ENCODE measurements at places on chromosomes 1 and 21. TPM values are rescaled to one million over a fixed set of nuclear protein-coding genes. Genes with fewer than 3 reads are reported as not detected.

The RSPO1 gene
- polyA plus RNA-seq: 2.2 TPM

The SEMA4A gene
- polyA plus RNA-seq: 7.0 TPM

The KLHDC7A gene
- polyA plus RNA-seq: 0.98 TPM

The URB1 gene
- polyA plus RNA-seq: 9.2 TPM

The NPHS2 gene
- polyA plus RNA-seq: 0.04 TPM

The YIPF1 gene
- 24.8 TPM for polyA plus RNA-seq

The TEX38 gene
- not detected for polyA plus RNA-seq

The LAMTOR2 gene
- 91.1 TPM for polyA plus RNA-seq

The CELF3 gene
- polyA plus RNA-seq: 0.47 TPM

The IGFN1 gene
- polyA plus RNA-seq: 0.14 TPM

The PTPN14 gene
- polyA plus RNA-seq: 9.0 TPM

The DONSON gene
- polyA plus RNA-seq: 6.0 TPM

The TOMM40L gene
- 14.3 TPM for polyA plus RNA-seq

The LCE6A gene
- polyA plus RNA-seq: not detected

The GNL2 gene
- polyA plus RNA-seq: 27.1 TPM

The TMEM39B gene
- 16.0 TPM for polyA plus RNA-seq

The HHIPL2 gene
- polyA plus RNA-seq: not detected

The MPL gene
- 0.33 TPM for polyA plus RNA-seq

The GPR161 gene
- polyA plus RNA-seq: 13.6 TPM

The CD2 gene
- polyA plus RNA-seq: 2.3 TPM

The PLPP3 gene
- 263 TPM for polyA plus RNA-seq

The KRTAP19-3 gene
- not detected for polyA plus RNA-seq

The RAD54L gene
- 0.38 TPM for polyA plus RNA-seq

The DEGS1 gene
- polyA plus RNA-seq: 91.9 TPM

The CNTN2 gene
- 0.67 TPM for polyA plus RNA-seq

The KIF17 gene
- 3.2 TPM for polyA plus RNA-seq

The AMY1C gene
- not detected for polyA plus RNA-seq

The ANGPTL3 gene
- 0.11 TPM for polyA plus RNA-seq

The SH2D5 gene
- polyA plus RNA-seq: 0.10 TPM

The UTS2 gene
- polyA plus RNA-seq: not detected

The CYP4Z1 gene
- polyA plus RNA-seq: 0.25 TPM

The SPRR2G gene
- not detected for polyA plus RNA-seq

The ASTN1 gene
- polyA plus RNA-seq: 0.23 TPM

The CHRNB2 gene
- polyA plus RNA-seq: 0.33 TPM

The SSR2 gene
- polyA plus RNA-seq: 252 TPM

The FCRL1 gene
- polyA plus RNA-seq: 0.10 TPM

The NES gene
- 38.2 TPM for polyA plus RNA-seq

The C1orf232 gene
- not detected for polyA plus RNA-seq

The CHRM3 gene
- polyA plus RNA-seq: 29.8 TPM

The CFAP74 gene
- 0.23 TPM for polyA plus RNA-seq

The ANKRD34A gene
- 1.4 TPM for polyA plus RNA-seq

The NBPF10 gene
- polyA plus RNA-seq: 0.71 TPM

The BEST4 gene
- 0.30 TPM for polyA plus RNA-seq

The NPPB gene
- polyA plus RNA-seq: not detected

The TRAF3IP3 gene
- polyA plus RNA-seq: 2.3 TPM

The TMPRSS15 gene
- polyA plus RNA-seq: not detected

The SLAMF8 gene
- polyA plus RNA-seq: 6.1 TPM

Data from urinary bladder (tissue), 4 donors.